HS-27A (cell line): ENCODE measurements at places on chromosomes 6 and 20.

- no peak for DNase-seq
These were observed 351.2 kb upstream of the RUNX2 start for GRCh38 chr6:44976677-44977641.

DNA sequence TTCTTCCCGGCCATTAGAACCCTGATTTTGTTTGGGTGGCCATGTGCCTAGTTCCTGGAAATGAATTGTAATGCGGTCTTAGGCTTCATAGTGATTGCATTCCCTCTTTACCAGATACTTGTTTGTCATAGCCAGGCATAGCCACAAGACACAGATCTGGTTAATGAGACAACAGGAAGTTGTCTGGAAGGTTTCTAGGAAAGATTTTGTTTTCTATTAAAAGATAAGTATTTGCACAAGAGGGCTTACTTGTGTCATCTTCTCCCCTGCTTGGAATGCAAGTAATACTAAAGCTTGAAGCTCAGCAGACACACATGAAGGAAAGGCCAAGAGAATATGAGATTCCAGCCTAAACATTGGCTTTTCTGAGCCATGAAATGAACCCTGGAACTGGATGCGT, 12.9 kb downstream of the FARS2 start:
- DNase-seq, result no peak

GRCh38 chr6:56475736-56476457, 166.8 kb downstream of the DST start:
- no peak for DNase-seq

DNA sequence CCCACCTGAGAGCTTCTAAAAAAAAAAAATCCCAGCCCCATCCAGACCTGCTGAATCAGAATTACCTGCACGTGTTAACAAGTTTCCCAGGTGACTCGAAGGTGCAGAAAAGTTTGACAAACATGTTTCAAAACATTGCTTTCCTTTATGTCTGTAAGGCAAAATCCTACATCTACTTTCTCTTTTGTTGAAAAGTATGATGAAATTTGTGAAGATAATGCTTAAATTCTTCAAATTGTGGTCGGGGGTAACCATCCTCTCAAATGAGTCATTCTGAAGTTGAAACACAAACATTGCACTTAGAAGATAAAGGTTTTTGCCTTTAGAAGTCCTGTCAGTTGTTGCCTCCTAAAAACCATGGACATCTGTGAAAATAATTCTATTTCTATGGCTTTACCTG, 429.7 kb downstream of the EPHA7 start:
- DNase-seq, result no peak

- peak; percentile 57 for DNase-seq
These were observed 70.8 kb upstream of the AHI1 start for GRCh38 chr6:135568379-135568778.

- no peak for DNase-seq
These were observed at the start of gene AGER for GRCh38 chr6:32184084-32184640. TSS of gene AGER (minus strand) at chr6:32184253. CDS start at chr6:32184222, 31 bp downstream.

- DNase-seq, result no peak
These were observed 43.9 kb downstream of the PLCB1 start for GRCh38 chr20:8175741-8176675.
